ENCODE measurements at places on chromosomes 1 and 21.

GRCh38 chr1:115717541-115717940 is 51.0 kb downstream of the CASQ2 start:
- DNase-seq = no peak

GRCh38 chr1:24858277-24858676 is 71.8 kb downstream of the RUNX3 start:
- DNase-seq = no peak

DNA sequence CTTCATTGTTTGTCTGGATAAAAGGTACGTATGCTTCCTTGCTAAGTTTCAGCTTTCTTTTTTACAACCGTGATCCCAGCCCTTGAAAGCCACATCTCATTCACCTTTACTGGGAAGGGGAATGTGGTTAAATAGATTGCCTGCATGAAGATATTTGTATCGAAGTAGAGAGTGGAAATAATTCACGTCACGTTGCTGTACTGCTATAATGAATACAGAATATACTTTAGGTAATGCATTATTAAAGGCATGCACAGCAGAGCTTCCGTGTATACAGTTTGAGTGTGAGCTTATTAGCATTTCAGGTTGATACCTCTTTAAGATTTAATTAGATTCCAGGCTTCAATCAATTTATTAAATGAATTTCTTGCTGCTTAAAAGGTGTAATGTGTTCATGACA is 153.8 kb downstream of the HHAT start:
- DNase-seq = no peak

DNA sequence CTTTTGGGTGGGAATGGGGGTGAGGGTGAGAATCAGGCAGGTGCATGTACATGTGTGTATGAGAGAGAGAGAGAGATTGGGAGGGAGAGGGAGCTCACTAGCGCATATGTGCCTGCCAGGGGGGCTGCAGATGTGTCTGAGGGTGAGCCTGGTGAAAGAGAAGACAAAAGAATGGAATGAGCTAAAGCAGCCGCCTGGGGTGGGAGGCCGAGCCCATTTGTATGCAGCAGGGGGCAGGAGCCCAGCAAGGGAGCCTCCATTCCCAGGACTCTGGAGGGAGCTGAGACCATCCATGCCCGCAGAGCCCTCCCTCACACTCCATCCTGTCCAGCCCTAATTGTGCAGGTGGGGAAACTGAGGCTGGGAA is 95.0 kb downstream of the EPHB2 start:
- DNase-seq = no peak

GRCh38 chr1:43405876-43406234 is 16.2 kb downstream of the SZT2 start:
- no peak for DNase-seq

- DNase-seq = no peak
Measured at GRCh38 chr1:115228191-115228590, 109.9 kb downstream of the NGF start.

- no peak for DNase-seq
Measured at GRCh38 chr1:4485878-4486277, 168.5 kb upstream of the AJAP1 start.

DNA sequence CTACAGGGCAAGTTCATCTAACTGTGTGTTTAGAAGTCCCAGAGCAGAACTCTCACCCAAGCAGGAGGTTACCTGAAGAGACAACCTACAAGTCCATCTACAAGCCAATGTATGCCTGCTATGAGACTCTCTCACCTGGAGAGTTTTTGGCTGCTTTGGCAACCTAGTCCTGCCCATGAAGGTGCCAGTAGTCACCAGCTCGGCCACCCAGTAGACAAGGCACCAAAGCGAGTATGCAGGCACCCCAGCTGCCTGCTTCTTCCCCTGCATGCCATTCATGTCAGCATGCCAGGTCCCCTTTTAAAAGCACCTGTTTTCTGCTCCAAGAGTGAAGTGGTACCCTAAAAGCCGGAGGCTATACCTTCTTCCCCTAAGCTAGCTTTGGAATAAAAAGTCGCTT is 20.2 kb downstream of the RIIAD1 start:
- no peak for DNase-seq

- no peak for DNase-seq
Measured at GRCh38 chr1:53956308-53957168, 10.4 kb downstream of the LRRC42 start.

DNA sequence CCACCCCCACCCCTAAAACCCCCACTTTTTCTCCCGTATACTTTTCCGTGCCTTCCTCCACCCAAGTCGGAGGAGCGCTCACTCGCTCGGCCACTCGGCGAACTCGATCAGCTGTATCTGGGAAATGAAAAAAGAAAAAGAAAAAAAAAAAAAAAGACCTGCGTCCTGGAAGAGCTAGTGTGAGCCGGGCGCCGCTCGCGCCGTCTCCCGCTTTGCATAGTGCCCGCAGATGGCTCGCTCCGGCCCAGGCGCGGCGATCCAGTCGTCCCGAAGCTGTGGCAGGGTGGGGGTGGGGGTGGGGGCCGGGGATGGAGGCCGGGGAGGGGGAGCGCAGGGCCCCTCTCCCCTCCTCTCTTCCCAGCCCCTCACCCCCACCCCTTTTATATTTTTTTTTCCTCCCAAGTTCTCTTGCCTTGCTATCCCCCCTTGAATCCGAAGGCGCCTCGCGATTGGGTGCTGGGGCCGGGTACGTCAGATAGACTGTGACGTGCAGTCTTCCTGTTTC is 299 bp upstream of the PROX1 start:
- DNase-seq = no peak

GRCh38 chr21:32719085-32719484 is 8.7 kb downstream of the SYNJ1 start:
- no peak for DNase-seq

DNA sequence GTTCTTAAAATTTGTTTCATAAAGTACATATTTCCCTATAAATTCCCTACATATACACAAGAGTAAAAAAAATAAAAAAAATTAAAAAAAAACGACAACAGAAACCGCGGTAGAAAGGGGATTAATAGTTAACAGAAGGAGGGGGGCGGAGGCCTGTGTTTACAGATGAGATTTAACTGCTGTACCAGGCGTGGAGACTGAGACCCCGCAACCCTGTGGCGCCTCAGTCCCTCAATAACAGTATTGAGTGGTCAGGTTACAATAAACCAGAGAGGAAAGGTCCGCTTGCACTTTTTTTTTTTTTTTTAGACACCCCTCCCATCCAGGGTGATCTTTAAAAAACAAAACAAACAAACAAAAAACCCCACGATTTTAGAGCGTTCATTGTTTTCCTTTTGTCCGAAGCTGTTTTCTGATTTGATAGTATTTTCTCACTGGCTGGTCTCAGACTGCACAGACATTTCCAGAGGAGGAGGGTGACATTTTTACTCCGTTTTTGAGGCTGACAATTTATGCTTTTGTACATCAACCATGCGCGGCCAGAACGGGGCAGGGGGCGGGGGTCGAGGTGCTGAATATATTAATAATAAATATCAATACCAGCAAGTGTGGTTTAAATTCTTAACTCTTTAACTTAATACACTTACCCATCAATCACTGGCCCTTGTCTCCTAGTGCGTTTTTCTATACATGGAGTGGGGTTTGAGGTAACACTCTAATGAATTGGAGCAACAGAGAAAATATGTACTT is 1223.9 kb downstream of the BRINP3 start:
- no peak for DNase-seq

DNA sequence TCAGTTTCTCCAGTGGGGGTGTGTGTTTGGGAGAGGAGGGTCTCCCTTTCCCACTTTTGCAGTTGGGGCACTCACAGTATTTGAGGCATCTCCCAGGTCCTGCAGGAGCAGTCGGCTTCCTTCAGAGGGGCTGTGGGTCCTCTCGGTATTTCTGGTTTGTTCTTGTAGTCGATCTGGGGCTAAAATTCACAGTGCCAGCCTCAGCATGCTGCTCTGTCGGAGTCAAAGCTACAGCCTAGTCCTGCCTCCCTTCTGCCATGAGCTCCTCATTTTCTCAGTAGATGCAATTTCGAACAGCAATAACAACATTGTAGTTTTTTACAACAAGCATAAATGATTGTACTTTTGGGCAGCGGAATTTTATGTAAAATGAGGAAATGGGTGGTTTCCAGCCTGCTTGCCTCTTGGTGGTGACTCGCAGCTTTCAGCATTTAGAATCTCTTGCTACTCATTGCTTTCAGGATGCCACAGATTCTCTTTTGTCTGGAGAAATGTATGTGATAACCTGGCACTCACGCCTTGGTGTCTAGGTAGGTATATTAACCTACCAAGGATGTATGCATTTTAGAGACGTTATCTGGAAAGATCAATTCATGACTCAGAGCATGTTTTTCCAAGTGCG is 82.4 kb upstream of the C21orf91 start:
- no peak for DNase-seq

DNA sequence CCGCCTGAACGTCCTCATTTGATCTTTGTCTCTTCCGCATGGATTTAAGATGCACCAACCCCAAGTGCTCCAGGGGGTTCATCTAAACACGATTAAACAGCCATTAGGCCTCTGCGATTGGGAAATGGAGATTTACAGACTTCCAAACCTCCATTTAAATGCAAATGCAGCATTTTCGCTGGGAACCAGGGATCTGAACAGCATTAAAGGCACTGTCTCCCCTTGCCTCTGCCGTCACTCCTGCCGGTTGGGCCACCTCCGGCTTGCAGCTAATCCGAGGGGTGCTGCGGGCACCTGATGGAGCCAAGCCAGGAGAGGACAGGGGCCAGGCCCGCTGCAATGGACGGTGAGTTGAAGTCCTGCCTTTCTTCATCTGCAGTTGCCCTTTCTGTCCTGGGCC is 70.3 kb upstream of the KLHDC7A start:
- no peak for DNase-seq

GRCh38 chr1:170162459-170163246 is 16.9 kb downstream of the NTMT2 start:
- DNase-seq = no peak

DNA sequence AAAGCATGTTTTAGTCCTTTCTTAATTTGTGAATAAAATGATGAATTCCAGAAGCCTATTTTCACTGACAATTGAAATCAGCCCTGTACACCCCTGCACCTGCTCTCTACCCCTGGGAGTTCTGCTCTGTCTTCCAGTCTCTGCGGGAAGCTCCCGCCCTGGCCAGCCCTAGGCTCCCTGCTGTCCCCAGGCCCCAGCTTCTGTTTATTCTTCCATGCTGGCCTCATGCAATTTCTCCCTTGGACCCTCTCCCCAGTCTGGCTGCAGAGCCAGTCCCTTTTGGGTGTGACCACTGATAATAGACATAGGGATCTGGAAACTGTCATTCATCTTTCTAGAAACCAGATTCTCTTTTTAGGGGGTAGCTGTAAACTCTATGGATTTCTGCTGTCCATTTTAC is 258.6 kb downstream of the GRIK3 start:
- DNase-seq = no peak

GRCh38 chr1:31957701-31958674 is 19.8 kb upstream of the PTP4A2 start:
- DNase-seq = no peak

DNA sequence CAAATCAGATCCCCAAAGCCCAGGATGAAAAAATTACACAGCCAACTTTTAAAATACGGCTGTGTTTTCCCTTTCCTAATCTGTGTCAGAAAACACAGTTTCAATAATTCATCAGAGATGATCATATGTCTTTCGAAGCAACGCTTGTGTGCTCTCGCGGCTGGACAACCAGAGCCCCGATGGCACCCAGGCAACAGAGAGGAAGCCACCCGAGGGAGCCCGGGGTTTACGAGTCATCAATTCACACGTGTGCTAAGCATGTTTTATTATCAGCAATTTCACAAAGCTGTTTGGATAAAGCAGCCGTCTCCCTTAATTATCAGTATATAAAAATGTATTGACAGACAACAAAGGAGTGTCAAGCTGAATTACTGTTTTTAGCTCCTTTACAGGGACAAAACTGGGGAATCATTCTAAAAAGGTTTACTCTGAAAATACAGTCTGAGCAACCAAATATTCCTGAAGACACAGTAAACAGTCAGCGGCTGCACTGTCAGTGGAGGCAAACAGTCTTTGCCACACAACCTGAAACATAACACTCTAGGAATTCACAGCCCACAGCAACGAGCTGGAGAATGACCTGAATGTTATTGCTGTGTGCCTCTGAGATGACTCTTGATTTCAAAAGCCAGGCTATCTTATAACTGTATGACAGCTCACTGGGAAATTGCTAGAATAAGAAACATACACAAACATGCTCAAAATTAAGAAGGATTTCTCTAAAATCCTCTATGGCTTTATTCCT is 201.0 kb downstream of the SIPA1L2 start:
- no peak for DNase-seq

- no peak for DNase-seq
Measured at GRCh38 chr1:186785503-186785902, 43.2 kb upstream of the PLA2G4A start.

- no peak for DNase-seq
Measured at GRCh38 chr1:16012590-16013219, 5.1 kb downstream of the HSPB7 start.

DNA sequence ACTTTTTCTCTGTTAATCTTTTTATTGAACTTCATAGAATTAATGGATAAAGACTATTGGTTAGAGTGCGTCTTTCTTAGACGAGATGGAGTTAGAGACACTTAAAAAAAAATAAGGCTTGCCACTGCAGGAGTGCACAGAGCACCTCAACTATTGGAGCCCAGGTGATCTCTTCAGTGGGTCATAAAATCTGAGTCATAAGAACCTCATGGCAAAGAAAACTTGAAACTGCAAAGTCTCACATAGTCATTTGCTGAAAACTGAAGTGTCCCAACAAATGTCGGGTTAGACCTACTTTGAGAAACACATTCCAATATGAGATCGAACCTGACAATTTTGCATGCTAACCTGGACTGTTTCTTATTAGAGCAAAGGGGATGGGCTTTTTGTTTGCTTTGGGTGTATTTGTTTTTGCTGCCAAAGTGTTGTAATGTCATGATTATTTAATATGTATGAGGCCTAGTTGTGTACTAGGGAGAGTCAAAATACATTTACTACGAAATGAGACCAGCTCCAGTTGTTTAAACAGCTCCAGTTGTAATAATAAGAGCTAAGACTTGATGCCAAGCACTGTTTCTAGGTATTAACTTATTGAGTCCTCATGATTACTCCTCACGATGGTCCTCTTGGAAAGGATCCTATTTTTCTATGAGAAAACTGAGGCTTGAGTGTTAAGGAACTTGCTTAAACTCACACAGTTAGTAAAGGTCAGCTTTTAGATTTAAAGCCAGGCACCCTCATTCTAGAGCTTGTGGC is 65.1 kb downstream of the DDR2 start:
- no peak for DNase-seq

- DNase-seq = no peak
Measured at GRCh38 chr1:246471688-246472087, 35.4 kb downstream of the SMYD3 start.

DNA sequence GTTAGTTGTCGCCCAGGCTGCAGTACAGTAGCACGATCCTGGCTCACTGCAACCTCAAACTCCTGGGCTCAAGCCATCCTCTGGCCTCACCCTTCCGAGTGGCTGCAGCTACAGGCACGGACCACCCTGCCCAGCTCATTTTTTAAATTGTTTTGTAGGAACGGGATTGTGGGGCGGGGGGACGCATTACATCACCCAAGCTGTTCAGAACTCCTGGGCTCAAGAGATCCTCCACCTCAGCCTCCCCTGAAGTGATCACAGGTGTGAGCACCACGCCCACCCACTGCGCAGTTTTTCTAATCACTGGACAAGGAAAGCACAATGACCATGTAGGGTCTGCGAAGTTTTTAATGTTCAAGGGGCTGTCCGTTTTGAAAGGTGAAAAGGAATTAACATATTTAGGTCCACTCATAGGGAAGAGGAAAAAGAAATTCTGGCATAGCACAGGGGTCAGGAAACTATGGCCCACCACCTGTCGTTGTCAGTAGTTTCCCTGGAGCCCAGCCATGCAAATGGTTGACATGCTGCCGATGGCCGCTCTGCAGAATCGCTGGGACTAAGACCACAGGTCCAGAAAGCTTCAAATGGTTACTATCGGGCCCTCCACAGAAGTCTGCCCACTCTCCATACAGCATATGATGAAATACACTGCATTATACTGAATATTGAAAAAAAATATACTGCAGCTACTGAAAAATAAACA is 26.0 kb downstream of the SETD4 start:
- no peak for DNase-seq

Data from forelimb muscle (tissue), 1 donor.